Coronary artery (tissue), 2 donors: ENCODE measurements at places on chromosomes 2 and 18.

GRCh38 chr2:121454549-121455090 lies 76.1 kb upstream of the RNU4ATAC start:
- no peak for DNase-seq

GRCh38 chr18:12973562-12974213 lies 17.5 kb upstream of the CEP192 start:
- no peak for DNase-seq

GRCh38 chr2:203407496-203407895 lies 79.3 kb downstream of the ABI2 start:
- no peak for DNase-seq

DNA sequence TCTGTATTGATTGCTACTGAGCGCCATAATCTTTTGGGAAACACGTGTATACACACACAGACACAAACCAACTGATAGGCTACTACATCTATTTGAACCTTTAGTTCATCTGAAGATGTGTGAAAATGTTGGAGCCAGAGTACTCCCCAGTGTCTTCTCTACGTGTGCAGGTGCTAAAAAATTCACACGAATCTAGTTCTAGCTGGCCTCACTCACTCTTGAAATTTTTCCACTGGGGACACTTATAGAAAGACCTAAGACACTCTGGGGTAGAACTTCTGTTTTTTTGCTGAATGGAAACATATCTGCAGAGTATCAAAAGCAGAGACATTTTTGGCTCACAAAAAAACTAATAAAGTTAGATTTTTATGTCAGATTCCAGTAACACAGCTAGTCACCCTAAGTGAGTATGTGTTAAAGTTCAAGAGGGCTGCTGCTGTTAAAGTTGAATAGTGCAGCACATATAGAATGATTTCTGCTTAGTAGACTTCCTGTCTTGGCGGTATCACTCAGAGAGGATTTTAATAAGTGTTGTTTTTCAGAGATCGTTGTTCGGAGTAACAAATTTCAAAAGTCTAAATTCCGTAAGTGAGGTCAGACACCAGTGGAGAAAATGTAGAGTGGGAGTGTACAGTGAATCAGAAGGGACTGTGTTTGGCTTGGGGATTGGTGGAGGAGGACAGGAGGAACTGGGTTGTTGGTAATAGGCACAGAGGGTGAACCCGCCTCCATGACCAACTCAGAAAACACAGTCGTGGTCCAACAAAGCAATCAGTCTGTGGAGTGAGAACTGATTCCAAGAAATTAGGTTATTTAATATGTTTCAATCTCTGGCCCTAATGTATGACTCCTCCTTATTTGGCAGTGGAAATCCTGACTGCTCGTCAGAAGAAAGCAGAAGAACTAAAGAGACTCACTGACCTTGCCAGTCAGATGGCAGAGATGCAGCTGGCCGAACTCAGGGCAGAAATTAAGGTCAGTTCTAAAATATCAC lies 43.1 kb downstream of the KCTD18 start:
- peak; percentile 81 for DNase-seq

DNA sequence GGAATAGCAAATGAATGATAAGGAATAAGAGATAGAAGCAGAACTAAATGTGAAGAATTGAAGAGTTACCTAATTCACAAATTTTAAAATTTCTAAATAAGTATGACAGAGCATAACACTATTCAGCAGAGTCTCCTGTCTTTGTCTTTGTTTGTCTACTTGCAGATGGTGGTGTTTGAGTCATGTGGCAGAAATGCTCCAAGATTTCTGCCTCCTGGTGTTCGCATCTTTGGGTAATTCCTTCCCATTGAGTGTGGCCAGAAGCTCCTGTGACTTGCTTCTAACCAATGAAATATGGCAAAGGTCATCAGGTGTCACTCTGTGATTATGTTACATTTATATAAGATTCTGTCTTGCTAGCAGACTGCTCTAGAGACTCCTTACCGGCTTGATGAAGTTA lies 45.6 kb upstream of the GALNT3 start:
- no peak for DNase-seq

GRCh38 chr2:149885468-149885867 lies 297.9 kb upstream of the MMADHC start:
- no peak for DNase-seq

DNA sequence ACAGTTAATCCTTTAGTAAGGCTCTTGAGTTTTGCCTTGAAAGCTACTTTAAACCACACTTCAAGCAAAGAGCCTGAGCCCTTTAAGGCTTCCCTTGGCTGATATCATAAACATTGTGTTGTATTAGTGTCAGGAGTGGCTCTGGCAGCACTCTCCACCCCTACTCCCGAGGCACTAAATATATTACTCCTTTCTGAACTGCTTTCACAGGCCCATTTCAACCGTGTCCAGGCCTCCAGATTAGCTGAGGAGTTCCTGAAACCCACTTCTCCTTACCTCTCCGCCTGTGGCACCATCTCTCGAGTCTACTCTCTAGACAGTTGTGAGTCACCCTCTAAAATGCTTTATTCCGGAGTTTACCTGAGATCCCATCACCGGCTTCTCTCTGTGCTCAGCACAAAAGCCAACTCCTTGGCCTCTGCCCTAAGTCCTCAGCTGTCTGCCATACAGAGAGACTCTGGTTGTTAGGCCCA lies 14.4 kb upstream of the STON1 start:
- DNase-seq = no peak

DNA sequence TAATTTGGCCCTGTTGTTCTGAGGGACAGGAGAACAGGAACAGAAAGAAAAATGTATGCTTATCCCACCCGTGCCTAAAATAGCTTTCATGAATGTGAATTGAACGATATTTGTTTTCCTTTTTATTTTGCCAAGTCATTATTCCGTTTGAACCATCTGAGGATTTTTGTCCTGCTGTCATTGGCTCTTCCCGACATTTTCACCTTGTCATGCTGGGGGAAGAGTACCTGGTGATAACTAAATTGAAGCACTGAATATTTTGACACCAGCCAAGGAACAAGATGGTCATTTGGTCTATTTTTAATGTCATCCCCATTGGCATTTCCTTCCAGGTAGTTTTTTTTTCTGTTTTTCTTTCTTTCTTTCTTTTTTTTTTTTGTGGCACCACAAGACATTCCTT lies 204.1 kb downstream of the DCC start:
- no peak for DNase-seq

GRCh38 chr18:74784752-74785151 lies 187.1 kb downstream of the ZNF407 start:
- DNase-seq = no peak

DNA sequence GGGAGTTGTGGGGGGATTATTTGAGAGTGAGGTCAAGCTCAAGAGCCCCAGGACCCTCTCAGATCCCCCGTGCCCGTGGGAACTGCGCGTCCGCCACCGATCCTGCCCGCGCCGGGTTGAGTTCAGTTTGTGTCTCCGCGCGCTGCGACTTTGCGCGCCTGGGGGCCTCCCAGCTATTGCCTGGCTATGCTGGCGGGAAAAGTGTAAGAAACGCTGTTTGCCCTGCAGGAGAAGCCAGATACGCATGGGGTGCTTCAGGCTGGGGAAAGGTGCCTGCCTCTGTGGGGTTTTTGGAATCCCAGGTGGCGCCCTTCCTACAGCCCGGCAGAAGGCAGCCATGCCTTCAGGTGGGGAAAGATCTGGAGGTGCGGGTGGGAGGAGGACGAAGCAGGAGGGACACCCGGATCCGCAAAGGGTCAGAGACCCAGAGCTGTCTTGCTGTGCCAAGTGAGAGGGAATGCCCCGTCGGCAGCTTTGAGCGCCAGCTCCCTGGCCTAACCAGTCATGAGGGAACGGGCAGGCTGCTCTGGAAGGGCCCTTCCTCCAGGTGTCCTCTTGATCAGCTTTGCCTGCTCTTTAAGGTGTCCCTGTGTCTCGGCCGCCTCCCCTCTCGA lies 22.5 kb downstream of the TEX44 start:
- no peak for DNase-seq

DNA sequence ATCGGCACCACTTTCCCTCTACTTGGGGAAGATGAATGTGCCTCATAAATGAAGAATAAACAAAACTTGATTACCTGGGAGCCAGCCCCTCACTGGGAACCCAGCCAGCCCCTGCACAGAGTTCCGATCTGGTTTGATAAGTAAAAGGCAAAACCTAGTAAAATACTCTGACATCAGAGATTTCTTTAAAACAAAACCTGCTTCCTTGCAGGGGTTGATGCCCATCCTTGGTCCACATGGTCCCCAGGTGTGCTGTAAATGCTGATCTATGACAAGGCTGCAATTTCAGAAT lies 218.8 kb upstream of the APCDD1 start:
- no peak for DNase-seq

GRCh38 chr2:68993660-68994059 lies 19.2 kb downstream of the GKN1 start:
- DNase-seq = no peak

GRCh38 chr2:163571423-163572102 lies 164.2 kb downstream of the FIGN start:
- DNase-seq = no peak

- DNase-seq = no peak
Observed at GRCh38 chr18:46262856-46263255, 158.7 kb downstream of the HAUS1 start.

- no peak for DNase-seq
Observed at GRCh38 chr2:191885650-191886049, 38.8 kb upstream of the CAVIN2 start.

GRCh38 chr2:17637131-17637906 lies 96.8 kb downstream of the VSNL1 start:
- no peak for DNase-seq

DNA sequence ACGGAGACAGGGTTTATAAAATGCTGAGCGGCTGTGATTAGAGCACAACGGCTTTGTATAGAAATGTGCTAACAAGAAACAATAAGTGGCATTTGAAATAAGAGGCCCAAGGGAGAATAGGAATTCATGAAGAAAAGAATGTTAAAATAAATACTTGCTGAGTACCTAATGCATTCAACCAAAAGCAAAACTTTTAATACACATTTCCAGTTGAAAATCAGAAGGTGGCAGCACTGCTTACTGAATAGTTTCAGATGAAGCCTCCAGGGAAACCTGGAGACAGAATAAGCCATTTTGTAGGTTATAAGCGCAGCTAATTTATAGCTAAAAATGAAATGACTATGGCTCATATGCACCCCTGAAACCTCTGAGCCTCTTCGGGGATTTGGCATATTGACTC lies 286.6 kb downstream of the DPP10 start:
- DNase-seq = no peak

- DNase-seq = no peak
Observed at GRCh38 chr2:58899692-58900091, 658.6 kb upstream of the FANCL start.

- DNase-seq = peak; percentile 46
Observed at GRCh38 chr2:237491515-237492118, 4.6 kb downstream of the MLPH start.

GRCh38 chr2:232667989-232668583 lies 29.0 kb upstream of the GIGYF2 start:
- no peak for DNase-seq

GRCh38 chr2:95361216-95361980 lies 41.1 kb upstream of the FAHD2A start:
- no peak for DNase-seq

GRCh38 chr2:227473806-227474205 lies 1.9 kb downstream of the AGFG1 start:
- no peak for DNase-seq

GRCh38 chr18:76489081-76489480 lies 6.0 kb downstream of the ZNF516 start:
- no peak for DNase-seq

GRCh38 chr2:122145856-122146255 lies 390.4 kb downstream of the TSN start:
- no peak for DNase-seq

GRCh38 chr2:36266536-36267121 lies 88.9 kb upstream of the CRIM1 start:
- DNase-seq = no peak

DNA sequence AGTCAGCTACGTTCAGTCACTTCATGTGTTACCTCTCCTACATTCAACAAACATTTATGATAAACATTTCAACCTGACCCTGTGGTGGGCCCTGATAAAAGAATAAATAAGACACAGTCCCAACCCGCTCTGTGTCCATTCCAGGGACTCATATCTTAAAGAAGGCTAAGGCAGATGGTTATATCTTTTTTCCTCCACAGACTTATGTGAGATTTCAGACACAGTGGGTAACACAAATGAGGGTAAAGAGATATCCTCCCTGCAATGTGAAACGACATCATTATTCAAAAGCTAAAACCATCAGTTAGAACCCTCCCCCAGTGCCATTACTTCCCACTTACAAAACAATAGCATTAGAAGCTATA lies 11.1 kb upstream of the HNRNPLL start:
- DNase-seq = no peak

- no peak for DNase-seq
Observed at GRCh38 chr18:31649978-31650719, 34.2 kb downstream of the B4GALT6 start.

DNA sequence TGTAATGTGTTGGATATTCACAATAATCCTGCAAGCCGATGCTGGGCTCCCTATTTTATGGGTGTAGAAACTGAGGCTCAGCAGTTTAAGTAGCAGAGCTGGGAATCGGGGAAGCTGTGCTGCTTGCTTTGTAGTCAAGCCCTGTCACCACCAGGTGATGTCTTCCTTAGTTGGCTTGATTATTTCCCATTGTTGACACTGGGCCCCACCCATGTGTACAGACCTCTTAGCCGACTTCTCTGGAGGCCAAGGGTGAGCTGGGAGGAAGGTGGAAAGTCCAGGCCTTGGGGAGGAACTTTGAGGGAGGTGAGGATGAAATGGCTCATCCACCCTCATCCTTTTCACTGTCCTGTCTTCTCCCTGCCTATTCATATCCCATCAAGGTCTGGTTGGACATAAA lies 60.0 kb downstream of the CAPN13 start:
- DNase-seq = no peak

GRCh38 chr18:6775702-6776101 lies 46.2 kb downstream of the ARHGAP28 start:
- DNase-seq = no peak

GRCh38 chr2:44528595-44528994 lies 166.8 kb downstream of the CAMKMT start:
- no peak for DNase-seq

DNA sequence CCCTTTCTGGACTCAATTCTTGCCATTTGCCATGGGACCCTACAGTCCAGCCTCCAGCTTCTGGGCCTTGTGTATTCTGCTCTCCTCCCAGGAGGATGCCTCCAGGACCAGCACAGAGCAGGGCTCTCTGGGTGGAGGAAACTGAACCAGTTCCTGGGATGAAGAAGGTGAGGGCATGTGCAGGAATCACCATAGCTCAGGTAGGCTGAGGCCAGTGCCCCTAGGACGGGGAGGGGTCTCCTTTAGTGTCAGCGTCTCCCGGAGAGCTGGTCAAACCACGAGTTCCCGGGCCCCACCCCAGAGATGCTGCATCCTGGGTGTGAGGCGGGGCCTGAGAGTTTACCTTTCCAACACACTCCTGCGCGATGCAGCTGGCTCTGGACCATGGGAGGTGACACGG lies 5.8 kb upstream of the PRELID3A start:
- DNase-seq = no peak

- DNase-seq = peak; percentile 46
Observed at GRCh38 chr2:8662239-8662879, 19.5 kb upstream of the ID2 start.
